Effector CD4-positive, alpha-beta T cell (primary cell): ENCODE measurements at places on chromosomes 6 and 20.

GRCh38 chr20:3209257-3209945 is at the start of gene ITPA:
Gene ITPA, plus strand, starts transcription at chr20:3209498. Its CDS starts 54 bp downstream, at chr20:3209552.
- peak; percentile 51 for DNase-seq

DNA sequence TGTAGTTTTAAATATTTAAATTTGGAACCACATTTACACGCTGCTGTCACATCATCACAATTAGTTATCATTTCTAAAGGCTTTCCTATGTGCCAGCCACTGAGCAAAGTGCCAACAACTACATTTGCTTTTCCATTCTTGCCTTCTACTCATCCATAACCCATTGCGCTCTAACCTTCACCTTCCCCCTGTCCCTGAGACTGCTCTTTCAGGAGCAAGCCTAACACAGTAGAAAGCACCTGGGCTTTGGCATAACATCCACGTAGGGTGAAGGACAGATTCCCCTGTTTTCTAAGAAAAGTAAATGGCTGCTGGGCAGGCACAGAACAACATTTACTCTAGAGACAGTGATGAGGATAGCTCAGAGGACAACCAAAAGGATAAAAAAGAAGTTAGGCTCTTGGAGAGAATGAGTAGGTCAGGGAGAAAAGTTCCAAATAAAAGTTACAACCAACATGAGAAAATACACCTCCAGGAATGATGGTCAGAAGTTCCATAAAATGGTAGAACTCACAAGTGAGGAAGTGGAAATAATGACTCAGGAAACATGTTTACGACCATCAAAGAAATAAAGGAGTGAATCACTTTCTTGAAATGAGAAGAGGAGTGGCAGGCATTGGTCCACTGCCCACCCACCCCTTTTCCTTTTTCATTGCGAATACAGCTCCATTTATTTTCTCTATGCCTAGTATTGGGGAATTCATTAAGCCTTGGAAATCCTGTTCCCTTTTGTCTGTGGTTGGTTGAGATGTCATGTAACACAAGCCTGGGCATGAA is 77.2 kb downstream of the PFDN4 start:
- no peak for DNase-seq

- no peak for DNase-seq
These were observed 863.0 kb upstream of the GJE1 start for GRCh38 chr6:141269684-141270083.

DNA sequence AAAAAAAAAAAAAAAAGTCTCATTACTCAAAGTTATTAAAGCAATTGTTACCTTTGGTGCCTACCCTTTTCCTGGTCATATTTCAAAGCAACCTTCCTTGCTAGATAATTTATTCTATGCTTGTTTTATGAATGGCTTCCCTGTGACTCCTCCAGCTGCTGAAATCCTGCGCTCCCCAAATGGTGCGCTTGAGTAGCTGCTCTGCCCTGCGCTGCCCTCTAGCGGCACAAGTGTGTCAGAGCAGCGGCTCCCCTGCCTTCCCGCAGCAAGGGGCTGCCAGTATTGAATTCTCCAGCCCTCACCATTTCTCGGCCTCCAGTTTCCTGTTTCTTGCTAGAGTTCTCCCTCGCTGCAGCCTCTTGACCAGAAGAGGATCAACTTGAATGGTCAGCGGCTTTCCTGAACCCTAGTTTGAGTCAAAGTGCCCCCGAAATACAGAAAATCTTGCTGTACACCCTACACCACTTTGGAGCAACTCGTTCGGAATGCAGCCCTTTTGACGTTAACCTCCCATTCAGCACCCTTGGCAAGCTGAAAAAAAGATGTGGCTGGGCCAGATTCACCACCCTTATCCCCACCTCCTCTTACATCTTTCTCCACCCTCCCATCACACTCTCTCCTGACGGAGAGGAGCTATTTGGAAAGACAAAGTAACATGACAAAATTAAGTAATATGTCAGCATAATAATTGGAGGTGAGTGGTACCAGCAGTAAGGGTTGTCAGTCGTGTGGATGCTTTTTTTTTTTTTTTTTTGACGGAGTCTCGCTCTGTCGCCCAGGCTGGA is 60.4 kb upstream of the KLHL31 start:
- DNase-seq, result peak; percentile 71

DNA sequence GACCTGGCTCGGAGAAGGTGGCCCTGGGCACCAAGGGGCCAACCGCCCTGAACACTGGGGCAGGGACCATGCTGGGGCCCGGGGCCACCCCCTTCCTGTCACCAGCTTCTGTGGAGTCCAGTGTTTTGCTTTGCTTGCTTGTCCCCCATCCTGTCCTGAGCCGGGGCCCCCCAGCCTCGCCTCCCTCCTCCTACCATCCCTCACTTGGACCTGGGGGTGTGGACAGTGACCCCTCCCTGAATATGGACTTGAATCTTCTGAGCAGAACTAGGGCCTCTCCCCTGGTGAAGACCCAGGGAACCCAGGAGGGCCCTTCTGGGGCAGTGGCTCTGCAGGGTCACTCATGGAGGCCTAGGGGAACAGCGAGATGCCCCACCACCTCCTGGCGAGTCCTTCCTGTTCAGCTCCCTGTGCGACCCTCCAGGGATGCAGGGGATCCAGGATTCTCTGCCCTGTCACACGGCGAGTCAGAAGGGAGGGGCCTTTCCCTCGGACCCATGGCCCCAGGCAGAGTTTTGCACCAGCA is 41.6 kb downstream of the VSTM2L start:
- DNase-seq, result no peak

DNA sequence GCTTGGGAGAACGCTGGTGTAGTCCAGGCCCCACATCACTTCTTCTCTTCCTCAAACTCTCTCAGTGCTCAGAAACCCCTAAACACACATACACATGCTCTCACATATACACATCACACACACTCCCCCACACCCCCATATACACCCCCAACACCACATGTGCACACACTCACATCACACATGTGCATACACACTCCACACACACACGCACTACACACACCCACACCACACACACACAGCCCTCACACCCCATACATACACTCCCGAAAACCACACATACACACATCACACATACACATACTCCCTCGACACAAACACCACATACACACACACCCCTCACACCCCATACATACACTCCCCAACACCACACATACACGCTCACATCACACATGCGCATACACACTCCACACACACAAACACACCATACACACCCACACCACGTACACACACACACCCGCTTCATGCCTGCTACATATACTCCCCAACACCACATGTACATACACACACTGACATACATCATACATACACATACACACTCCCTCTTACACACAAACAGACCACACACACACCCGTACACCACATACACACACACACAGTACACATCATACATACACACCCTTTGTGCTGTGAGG is 110.3 kb upstream of the TMEM170B start:
- DNase-seq, result no peak
